Gastroesophageal sphincter (tissue), 4 donors: ENCODE measurements at places on chromosomes 1 and 21. TPM values are rescaled to one million over a fixed set of nuclear protein-coding genes. Genes with fewer than 3 reads are reported as not detected.
A peak's percentile ranks its signal among the peaks of the same experiment; 100 is the strongest.

GRCh38 chr1:215400741-215401140 is 166.4 kb upstream of the KCTD3 start:
- no peak for ATAC-seq

The TMEM52 gene
- total RNA-seq = 3.1 TPM

DNA sequence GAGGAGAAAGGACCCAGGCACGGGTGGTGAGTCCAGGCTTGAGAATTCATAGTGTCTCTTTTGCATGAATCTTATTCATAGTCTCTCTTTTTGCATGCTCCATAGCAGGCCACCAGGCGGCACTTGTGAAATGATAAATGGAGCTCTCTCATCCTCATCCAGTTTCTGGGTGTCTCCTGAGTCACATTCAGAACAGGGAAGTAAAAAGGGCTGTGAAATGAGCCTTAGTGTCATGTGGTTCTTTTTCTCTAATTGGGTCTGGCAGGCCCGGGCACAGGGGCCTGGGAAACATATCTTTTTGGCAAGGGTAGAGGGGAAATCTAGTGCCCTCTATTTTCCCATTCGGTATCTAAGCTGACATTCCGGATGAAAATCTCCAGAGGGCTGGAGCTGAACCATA is 19.1 kb upstream of the NCF2 start:
- ATAC-seq = peak; percentile 86

- no peak for ATAC-seq
Measured at GRCh38 chr21:33924766-33925100, 9.1 kb upstream of the ATP5PO start.

GRCh38 chr1:235138821-235139220 is 10.2 kb upstream of the TOMM20 start:
- no peak for ATAC-seq

DNA sequence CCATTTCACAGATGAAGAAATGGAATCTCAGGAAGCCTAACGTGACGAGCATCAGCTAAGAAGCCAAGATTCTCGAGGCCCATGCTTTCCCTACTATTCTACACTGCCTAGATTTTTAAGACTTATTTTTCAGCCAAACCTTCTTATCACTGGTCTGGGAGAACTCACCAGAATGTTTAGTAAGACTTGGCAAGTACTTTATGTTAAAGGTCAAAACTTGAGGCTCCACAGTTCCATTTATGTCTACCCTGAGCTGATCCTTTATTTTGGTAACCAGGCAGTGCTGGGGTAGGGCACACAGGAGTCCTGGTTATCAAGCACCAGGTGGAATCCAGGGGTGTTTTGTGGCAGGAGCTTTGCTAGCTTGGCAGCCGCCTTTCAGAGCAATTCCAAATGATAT is 16.8 kb downstream of the PLXNA2 start:
- ATAC-seq = peak; percentile 50

DNA sequence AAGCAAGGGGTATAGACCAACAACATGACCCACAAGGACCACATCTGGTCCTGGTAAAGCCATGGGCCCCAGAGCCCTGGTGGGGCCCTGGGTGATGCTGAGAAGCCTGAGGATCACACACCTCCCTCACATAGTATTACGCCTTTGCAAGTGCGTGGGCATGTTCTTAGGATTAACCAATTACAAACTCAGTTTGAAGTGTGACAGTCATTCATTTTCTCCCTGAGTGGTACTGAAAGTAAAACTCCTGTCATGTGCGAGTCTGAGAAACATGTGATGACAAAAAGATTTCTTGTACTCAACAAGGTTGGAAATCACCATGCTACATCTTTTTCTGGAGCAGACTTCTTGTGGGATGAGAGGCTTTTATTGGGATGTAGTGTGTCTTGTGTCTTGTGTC is 315.3 kb upstream of the DUSP10 start:
- no peak for ATAC-seq

GRCh38 chr1:234989019-234989418 is 139.6 kb downstream of the TOMM20 start:
- ATAC-seq = no peak

GRCh38 chr1:51354416-51354815 is 24.1 kb upstream of the TTC39A start:
- no peak for ATAC-seq

The TTC39A gene
- total RNA-seq = 0.40 TPM

The C1orf185 gene
- not detected for total RNA-seq

DNA sequence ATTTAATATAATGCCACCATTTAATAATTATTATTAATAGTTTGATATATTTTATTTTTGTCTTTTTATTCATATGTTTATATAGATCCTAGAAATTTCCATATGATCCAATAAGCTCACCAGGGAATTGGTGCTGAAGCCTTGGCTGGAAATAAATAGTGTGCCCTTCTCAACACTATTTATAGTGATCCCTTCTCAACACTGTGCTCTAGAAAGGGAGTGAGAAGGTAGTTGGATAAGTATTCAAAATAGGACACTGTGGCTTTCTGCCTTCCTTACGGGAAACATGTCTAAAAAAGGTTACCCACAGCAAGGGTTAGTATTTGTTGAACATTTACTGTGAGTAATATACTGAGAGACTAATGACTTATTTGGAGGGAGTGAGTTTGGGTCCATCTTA is 496.1 kb downstream of the NEGR1 start:
- ATAC-seq = no peak

- ATAC-seq = no peak
Measured at GRCh38 chr1:114499478-114499877, 11.5 kb downstream of the TRIM33 start.

DNA sequence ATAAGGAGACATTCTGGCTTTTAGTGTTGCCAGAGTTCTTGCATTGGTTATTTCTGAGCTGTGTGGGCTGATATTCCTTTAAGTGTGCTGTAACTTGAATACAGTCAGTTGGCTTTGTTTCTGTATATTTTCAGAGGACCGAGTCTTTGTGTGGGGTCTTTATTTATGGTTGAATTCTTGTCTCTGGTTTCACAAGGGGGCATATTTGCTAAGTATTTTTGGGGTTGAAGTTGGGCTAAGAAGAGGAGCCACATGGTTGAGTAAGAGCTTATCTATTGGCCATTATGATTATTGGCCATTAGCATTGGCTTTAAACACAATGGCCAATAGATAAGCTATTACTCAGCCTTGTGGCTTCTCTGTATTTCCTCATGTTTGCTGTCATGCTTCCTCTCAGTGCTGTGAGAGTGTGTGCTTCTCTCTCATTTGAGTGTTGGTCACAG is 26.3 kb upstream of the PTGFR start:
- no peak for ATAC-seq

DNA sequence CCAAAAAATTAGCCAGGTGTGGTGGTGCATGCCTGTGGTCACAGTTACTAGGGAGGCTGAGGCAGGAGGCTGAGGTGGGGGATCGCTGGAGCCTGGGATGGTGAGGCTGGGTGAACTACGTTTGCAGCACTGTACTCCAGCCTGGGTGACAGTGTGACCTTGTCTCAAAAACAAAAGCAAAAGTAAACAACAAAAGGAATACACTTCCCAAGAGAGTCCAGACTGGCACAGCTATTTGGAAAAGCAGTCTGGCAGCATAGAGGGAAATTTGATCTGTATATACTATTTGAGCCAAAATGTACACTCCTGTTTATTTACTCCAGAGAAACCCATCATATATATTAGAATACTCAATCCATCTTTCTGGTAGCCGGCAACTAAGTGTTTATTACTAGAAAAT is 107.0 kb upstream of the HMCN1 start:
- ATAC-seq = no peak

GRCh38 chr1:41661428-41662060 is 177.1 kb upstream of the EDN2 start:
- no peak for ATAC-seq

- ATAC-seq = no peak
Measured at GRCh38 chr21:18274370-18274769, 29.7 kb downstream of the CHODL start.

The LCE1D gene
- not detected for total RNA-seq

DNA sequence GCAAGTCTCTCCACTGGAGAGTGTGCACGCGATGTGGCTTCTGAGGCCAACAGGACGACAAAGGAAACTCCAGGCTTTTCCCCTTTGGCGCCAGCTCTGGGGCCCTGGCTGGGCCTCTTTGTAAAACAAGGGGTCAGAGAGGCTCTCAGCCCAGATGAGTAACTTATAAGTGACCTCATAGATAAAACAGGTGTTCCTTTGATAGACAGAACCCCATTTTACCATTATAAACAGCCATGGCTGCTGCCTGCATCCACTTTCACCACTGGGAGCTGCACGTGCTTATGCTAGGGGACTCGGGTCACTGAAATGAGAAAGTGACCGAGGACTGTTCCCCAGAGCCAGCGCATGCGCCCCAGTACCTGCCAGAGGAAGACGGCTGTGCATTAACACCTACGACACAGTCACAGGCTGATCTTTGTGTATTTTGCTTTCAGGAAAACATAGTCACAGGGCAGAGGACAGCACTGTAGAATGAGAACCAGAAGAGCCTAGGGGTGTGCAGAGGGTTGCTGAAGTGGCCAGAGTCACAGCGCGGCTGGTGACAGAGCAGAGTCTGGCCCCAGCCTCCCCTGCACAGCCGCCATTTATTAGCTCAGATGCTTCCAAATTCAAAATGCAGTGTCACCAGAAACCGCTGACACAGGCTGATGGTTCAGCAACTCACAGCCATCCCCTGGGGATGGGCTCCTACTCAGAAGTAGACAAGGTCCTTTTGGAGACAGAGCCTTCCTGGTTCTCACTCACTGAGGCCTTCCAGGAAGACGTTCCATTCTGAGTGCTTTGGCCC is 12.7 kb downstream of the RNF207 start:
- ATAC-seq = no peak

- no peak for ATAC-seq
Measured at GRCh38 chr21:34570313-34570712, 44.6 kb downstream of the RCAN1 start.

DNA sequence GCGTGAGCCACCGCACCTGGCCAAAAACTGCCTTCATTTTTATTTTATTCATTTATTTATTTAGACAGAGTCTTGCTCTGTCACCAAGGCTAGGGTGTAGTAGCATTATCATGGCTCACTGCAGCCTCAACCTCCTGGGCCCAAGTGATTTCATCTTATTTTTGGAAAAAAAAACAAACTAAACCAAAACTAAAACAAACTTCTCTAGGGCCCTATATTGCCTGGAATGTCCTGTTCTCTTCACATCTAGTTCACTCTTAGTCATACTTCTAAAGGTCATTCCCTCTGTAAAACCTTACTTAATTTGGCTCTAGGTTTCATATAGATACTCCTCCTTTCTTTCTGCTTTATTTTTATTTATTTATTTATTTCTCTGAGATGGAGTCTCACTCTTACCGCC is 15.6 kb downstream of the RPS27 start:
- ATAC-seq = no peak

The TSPAN1 gene
- total RNA-seq = 2.2 TPM

The FCMR gene
- 1.6 TPM for total RNA-seq

The SLAMF8 gene
- total RNA-seq = 1.4 TPM

The TSHB gene
- total RNA-seq = not detected

DNA sequence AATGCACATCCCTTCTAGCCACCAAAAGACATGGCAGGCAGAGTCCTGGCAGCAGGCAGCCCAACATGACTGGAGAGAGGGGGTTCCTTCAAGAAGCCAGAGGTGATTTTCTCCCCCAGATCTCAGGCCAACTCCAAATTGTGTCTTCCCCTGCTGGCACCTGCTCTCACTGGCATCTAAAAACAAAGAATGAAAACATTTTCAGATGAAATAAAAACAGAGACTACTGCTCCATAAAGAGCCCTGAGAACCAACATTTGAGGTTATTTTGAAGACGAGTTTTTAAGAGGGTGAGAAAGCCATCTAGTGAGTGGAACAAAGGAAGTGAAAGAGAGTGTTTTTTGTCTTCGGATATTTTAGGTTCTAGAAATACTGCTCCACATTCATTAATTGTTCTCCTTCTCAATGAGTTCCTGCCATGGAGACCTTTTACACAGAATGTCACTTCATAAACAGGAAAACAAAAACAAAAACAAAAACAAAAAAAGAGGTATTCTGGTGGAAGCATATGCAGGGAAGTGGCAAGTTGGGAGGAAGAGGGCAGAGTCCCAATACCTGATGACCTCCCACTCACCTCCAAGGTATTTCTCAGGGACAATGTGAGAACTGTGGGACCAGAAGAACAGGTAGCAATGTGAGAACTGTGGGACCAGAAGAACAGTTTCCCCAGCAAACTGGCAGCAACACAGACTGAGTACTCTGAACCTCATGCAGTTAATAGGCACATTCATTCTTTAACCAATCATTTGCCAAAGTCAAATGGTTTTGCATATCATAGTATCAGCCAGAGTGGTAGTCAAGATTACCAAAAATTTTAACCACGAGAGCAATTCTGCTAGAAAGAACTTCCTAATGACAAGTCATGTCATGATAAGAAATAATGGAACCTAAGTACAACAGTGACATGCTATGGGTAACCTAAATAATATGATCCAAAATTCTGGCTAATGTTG is 50.0 kb downstream of the KIAA0319L start:
- no peak for ATAC-seq

GRCh38 chr1:27074175-27074780 is 61.6 kb upstream of the TENT5B start:
- ATAC-seq = peak; percentile 31

DNA sequence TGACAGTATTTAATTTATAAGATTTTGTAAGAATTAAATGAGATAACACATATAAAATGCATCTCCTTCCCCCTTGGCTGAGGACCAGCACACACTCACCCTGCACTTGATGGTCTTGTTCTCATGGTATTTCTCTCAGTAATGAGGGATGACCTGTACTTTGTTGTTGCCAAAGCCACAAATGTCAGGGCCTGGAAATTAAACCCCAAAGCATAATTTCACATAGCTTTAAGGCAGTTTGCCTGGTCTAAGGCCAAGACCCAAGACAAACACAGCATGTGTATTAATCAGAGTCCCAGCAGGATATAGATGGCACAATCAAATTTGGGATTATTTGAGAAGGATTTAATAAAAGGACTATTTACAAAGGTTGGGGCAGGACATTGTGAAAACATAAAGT is 48.6 kb upstream of the EPS15 start:
- no peak for ATAC-seq

GRCh38 chr1:20339811-20340457 is 49.3 kb downstream of the VWA5B1 start:
- no peak for ATAC-seq

DNA sequence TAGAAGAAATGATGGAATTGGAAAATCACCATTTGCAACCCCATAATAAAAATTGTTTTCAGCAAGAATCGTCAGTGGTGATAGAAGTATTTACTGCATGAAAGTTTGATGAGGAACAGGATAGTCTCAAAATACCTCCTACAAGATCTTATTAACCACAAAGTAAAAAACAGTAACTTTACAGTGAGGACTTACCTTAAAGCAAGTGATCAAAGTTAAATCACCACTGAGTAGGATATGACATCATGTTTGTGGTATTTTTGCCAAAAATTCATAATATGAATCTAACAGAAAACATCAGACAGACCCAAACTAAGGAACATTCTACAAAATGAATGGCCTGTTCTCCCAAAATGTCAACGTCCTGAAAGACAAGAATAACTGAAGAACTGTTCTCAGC is 19.9 kb downstream of the ALDH9A1 start:
- ATAC-seq = no peak

- ATAC-seq = no peak
Measured at GRCh38 chr1:8443558-8444194, 125.8 kb downstream of the SLC45A1 start.

The FLVCR1 gene
- total RNA-seq = 9.2 TPM
